ENCODE measurements at places on chromosomes 16 and 17.

- no peak for DNase-seq
Observed at GRCh38 chr16:50763211-50763610, 21.3 kb downstream of the CYLD start.

- DNase-seq = no peak
Observed at GRCh38 chr16:81583893-81584631, 139.5 kb downstream of the CMIP start.

DNA sequence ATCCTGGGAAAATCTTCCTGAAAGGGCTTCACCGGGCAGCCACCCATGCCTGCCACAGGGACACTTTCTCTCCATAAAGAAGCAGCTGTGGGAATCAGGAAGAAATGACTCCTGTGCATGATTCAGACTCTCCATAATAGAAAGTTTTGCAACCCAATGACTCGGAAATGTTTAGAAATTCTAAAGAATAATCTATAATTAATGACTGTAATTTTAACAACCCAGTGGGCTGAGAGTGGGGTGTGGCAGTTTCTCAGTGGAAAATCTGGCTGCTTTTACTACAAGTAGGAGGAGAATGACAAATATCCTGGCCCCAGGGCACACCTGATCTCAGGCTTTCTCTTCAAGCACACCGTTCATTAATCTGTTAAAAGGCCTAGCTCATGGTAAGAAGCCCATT lies 25.7 kb downstream of the IRF8 start:
- no peak for DNase-seq

- DNase-seq = no peak
Observed at GRCh38 chr17:52191491-52191890, 33.0 kb upstream of the CA10 start.

GRCh38 chr16:1981398-1981836 lies at the start of gene NOXO1:
NOXO1 (minus strand) TSS chr16:1981469; CDS start chr16:1981179, 290 bp downstream.
- DNase-seq = no peak

GRCh38 chr16:2333772-2334379 lies 6.7 kb downstream of the ABCA3 start:
- DNase-seq = no peak

GRCh38 chr16:2756288-2757015 lies 4.0 kb downstream of the SRRM2 start:
- no peak for DNase-seq

- no peak for DNase-seq
Observed at GRCh38 chr17:17728550-17729251, 47.4 kb downstream of the RAI1 start.

- DNase-seq = no peak
Observed at GRCh38 chr16:77539421-77540034, 104.7 kb upstream of the ADAMTS18 start.

GRCh38 chr17:38872671-38873385 lies 3.0 kb downstream of the LASP1 start:
- DNase-seq = no peak

- peak; percentile 59 for DNase-seq
Observed at GRCh38 chr16:88759245-88759975, 25.6 kb downstream of the PIEZO1 start.

GRCh38 chr17:71535321-71535720 lies 585.5 kb upstream of the SOX9 start:
- no peak for DNase-seq

DNA sequence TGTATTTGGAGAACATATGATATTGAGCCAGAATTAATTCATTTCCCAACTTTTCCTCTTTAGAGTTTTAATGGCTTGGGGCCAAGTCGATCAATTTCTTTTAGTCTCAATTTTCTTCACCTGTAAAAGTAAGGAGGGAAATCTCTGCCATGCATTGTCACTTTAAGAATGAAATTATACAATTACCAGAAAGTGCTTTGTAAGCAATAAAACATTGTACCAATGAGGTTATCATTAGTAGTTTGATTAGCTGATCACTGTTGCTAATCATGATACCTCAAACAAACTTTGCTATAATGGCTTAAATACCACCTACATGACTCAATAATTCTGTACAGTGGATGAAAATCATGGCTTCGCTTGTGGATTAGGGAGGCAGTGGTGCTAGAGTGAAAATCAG lies 1525.8 kb upstream of the GOT2 start:
- no peak for DNase-seq

DNA sequence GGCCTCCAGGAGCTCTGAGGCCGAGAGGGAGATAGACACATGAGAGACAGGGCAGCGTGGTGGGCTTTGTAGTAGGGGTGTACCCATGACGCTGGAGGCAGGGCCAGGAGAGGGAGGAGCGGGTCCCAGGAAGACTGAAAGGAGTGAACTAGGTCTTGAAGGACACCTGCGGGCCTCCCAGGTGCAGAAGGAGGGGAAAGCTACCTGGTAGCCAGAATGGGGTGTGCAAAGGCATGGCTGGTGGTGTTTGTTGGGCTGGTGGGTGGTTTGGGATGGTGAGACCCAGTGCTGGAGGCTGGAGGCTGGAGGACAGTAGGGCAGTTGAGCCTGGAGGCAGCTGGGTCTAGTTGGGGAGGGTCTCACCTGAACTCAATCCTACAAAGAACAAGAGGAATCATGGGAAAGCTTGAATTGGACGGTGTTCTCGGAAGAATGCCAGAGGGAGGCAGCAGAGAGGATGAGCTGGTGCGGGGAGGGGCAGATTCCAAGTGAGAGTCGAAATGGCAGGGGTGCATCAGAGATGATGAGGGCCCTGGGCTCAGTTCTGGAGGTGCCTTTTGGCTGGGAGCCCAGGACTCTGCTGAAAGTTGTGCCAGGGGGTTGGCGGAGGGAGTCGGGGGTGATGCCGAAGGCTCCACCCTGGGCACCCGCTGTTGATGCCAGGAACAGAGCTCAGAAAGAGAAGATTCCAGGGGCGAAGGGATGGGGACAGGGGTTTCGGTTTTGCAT lies 21.2 kb downstream of the C1QTNF1 start:
- DNase-seq = no peak

- DNase-seq = no peak
Observed at GRCh38 chr17:19382531-19383444, 4.2 kb downstream of the MFAP4 start.

DNA sequence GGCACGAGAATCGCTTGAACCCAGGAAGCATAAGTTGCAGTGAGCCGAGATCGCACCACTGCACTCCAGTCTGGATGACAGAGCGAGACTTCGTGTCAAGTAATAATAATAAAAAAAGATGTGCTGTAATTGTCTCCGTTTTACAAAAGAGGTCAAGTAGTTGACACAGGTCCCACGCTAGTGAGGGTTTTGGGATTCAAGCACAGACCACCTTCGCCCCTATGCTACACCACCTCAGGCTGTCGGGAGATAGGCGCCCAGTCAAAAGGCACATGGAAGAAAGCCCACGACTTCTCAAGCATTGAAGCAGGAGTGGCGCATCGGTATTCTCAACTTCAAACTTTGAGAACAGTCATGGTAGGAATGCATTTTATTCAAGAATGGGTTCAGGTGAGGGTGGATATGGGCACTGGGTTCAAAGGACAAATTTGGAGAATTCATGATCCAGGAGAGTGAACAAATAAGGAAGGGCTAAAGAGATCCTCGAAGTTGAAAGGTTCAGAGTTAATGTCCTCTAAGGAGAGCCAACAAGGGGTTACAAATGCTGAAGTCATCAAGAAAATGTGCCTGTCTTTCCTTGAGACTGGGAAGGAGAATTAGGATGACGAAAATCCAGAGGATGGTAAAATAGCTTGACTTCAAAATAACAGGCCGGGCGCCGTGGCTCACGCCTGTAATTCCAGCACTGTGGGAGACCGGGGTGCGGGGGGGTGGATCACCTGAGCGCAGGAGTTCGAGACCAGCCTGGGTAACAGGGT lies 1.4 kb upstream of the AMZ2 start:
- no peak for DNase-seq

Measured in CD4-positive, alpha-beta T cell treated with Interleukin-21 for 1 hour (primary cell).